ENCODE measurements at places on chromosomes 4 and X.

- DNase-seq = peak; percentile 70
Observed at GRCh38 chr4:153514001-153514526, 47.9 kb downstream of the TMEM131L start.

DNA sequence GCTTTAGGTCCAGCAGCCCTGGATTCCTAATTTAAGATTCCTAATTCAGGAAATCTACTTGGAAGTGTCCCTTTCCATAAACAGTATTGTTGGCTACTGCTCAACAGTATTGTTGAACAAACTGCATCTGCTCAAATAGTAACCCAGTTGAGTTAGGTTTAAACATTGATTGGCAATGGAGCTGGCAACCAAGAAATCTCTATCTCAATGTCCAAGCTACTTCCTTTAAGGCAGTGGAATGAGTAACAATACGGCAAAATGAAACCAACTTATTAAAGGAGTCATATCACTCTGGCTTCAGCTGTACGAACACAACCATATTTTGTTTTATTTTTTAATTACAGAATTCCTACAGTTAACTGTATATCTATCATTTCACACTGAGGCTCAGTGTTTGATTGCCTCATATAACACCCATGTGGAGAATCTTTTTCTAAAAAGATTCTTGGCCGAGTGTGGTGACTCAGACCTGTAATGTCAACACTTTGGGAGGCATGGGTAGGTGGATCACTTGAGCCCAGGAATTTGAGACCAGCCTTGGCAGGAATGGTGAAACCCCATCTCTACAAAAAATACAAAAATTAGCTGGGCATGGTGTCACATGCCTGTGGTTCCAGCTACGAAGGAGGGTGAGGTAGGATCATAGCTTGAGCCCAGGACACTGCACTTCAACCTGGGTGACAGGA, 71.7 kb upstream of the IL13RA1 start:
- DNase-seq = peak; percentile 51

DNA sequence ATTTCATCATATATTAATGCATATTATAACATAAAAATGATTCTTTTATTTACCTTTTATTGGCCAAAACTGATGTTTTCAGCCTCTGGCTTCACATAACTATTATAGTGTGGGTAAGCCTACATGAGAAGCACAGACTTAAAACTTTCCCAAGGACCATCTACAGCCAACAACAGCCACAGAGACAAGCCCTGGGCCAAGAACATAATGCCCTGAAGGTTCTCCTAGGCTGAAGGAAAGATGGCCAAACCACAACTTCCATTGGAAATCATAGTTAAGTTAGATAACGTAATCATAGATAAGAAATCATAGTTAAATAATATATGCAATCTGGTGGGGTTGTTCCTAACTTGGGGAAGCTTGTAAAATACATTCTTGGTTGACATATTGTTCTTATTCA, 280.0 kb upstream of the EMCN start:
- no peak for DNase-seq

DNA sequence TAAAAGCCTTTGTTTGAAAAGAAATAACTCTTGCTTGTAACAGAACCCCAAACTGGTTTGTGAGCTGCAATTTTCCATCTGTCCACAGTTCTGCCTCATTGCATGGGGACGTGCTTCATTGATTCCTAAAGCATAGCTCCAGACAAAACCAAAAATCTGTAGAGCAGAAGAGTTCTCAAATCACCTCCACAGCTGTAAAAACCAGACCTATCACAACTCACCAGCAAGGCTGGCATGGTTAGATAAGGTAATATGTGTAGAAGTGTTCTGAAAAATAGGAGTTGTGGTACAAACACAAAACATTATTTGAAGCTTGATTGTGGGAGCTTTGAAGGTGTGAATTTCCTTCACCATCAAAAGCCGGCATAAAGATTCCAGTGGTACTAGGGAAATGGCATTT, 12.5 kb upstream of the RAB28 start:
- DNase-seq = no peak

DNA sequence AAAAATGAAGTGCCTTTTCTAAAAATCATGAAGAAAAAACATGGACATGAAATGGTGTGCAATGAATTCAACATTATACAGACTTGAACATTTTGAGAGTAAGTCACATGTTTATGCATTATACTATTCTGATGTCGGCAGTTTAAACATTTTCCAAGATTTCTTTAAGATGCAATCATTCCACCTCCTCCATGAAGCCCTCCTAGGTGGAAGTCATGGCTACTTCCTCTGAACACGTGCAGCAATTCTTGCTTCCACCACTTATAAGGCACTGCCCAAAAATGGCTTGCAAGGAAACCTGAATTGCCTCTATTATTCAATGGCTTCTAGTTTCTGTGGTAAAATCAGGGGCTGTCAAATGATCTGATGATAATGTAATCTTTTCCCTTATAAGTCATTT, 25.8 kb downstream of the IGFBP7 start:
- no peak for DNase-seq

GRCh38 chr4:94466371-94466770, 14.6 kb downstream of the PDLIM5 start:
- DNase-seq = no peak

- no peak for DNase-seq
Observed at GRCh38 chr4:147041376-147041775, 95.7 kb upstream of the TTC29 start.

GRCh38 chrX:136198678-136199243, 51.4 kb downstream of the FHL1 start:
- no peak for DNase-seq

DNA sequence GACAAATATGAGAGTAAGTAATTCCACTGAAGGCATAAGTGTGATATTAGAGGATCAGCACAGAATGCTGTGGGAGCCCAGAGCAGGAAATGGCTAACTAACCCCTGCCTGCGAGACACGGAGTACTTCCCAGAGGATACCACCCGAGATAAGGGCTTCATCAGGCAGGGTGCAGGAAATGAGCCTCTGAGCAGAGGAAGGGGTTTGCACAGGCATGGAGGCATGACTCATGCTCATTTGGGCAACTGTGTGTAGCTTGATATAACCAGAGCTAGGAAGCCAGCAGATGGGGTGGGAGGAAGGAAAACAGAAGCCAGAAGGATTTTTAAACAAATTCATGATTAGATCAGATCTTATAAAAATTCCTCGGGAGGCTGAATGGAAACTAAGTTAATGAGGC, 70.0 kb upstream of the TSPAN5 start:
- peak; percentile 69 for DNase-seq

DNA sequence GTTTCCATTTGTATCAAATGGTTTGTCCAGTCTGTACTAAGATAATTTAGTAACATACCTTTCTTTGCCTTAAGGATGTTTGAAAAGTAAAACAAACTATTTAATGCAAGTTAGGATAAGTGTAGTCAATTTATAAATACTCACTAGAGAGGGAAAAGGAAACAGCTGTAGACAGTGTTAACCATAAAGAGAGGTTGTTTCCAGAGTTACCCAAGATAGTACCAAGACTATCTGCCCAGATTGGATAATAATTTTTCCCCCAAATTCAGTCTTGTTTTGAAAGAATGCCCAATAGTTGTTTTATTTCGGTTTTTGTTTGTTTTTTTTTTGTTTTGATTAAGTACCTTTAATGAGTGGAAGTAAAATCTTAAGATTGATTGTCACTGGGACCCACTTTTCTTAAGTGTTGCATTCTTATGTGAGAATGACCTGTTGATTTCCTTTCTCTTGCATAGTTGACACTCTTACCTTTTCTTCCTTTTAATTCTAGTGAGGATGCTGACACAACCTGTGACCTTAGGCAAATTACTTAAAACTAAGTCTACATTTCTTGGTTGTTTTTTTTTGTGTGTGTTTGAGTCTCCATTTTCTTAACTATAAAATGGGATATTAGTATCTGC, 12.8 kb downstream of the AFF1 start:
- DNase-seq = no peak

GRCh38 chr4:94567811-94568210, 116.1 kb downstream of the PDLIM5 start:
- DNase-seq = no peak

DNA sequence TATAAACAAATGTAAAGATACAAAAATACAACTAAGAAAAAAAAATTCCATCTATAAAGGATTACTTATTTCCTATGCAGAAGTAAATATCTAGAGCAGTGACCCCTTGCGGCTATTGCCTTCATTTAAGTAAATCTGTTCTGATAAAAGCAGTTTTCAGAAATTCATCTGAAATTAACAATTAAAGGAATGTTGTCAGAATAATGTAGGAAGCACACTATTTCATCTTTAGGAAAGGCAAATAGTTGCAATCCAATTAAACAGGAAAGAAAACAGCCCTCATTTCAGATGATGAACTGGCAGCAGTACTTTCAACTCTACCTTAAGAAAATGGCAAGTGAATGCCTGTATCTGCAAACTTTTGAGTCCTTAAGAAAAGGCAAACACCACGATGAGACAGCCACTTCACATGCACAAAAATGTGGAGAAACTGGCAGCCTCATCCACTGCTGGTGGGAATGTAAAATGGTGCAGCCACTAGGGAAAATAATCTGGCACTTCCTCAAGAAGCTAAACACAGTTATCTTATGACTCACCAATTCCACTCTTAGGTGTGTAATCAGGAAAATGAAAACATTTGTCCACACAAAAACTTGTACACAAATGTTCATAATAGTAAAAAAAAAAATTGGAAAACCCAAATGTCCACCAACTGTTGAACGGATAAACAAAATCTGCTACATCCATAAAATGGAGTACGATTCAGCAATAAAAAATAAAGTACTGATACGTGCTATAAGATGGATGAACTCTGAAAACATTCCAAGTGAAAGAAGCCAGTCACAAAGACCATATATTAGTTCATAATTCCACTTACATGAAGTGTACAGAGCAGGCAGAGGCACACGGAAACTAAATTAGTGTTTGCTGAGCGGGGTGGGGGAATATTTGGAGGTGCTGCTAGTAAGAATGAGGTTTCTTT, 2.0 kb upstream of the THAP9 start:
- peak; percentile 86 for DNase-seq

DNA sequence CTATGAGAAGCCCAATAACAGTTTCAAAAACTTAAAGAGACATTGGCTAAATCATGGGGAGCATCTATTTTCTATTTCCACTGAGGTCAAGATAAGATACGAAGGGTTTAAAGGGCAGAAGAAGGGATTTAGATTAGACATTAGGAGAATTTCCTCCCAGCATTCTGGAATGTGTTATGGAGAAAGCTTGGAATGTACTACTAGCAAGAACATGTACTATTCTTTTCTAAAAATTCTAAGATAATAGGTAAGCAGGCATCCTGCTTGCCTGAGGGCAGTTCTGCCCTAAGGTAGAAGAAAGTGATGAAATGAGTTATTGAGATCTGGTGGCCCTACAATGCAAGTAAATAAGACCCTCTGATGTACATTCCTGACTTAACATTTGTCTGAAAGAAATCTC, 279.2 kb downstream of the NR3C2 start:
- no peak for DNase-seq

- no peak for DNase-seq
Observed at GRCh38 chr4:133943081-133943480, 258.5 kb downstream of the PABPC4L start.

- DNase-seq = no peak
Observed at GRCh38 chr4:70991596-70991995, 1.9 kb upstream of the DCK start.

- DNase-seq = peak; percentile 59
Observed at GRCh38 chr4:27048429-27049238, 188.0 kb downstream of the STIM2 start.

DNA sequence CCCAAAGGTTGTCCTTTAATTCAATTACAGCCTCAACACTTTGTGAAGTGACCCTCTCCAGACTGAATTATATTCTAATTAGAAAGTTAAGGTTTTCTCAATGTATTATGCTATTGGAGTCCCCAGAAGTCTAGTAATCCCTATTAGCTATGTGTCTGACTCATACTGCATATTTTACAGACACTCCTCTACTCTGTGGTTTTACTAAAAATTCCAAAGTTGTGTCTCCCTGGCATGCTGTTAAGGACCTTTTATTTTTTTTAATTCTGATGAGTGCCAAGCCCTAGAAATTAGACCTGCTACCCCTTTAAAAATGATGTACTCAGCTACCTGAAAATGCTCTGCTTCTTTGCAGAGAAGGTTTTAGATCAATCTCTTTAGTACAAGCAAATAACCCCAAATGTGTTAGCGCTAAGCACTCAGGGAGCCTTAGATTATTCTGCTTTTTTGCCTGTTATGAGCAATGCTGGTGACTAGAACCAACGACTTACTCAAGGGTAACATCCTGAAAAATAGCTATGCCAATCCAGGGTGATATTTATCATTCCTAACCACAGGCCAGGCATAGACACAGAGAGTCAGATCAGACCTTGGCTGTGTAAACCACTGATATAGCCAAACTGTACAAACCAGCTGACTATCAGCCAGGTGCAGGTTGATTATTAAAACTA, 26.1 kb upstream of the CXCL13 start:
- DNase-seq = peak; percentile 87

DNA sequence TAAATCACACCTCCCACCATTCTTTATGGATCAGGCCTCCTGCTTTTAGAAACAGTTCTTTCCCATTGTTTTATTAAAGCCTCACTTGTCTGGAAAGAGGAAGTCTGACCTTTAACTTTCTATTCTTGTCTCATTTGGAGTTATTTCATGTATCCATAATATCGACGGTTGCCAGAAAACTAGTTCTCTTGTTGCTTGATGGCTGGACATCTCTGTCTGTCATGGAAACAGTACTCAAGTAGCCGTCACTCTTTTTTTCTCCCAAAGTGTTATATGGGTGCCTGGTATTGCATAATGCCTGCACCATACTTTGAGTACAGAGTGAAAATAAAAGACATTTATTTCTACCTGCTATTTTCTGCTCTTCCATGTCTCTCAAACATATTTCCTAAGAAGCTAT, 61.4 kb downstream of the PHEX start:
- DNase-seq = no peak
